Memory B cell (primary cell): ENCODE measurements at places on chromosomes 12 and 14.

- peaks cover 12% of the 10 kb centered on the region for H3K27me3 ChIP-seq
- H3K4me1 ChIP-seq, result no peaks in the 10 kb centered on the region
- no peak for DNase-seq
Observed at GRCh38 chr14:61939776-61940175, 177.6 kb downstream of the SNAPC1 start.

- no peaks in the 10 kb centered on the region for H3K4me1 ChIP-seq
- no peak for DNase-seq
- no peak overlapping the region for H3K27ac ChIP-seq
- no peak overlapping the region for H3K4me3 ChIP-seq
- no peaks in the 10 kb centered on the region for H3K36me3 ChIP-seq
Observed at GRCh38 chr14:27387463-27387862, 789.6 kb upstream of the NOVA1 start.

- no peak overlapping the region for H3K27ac ChIP-seq
- no peak overlapping the region for H3K4me3 ChIP-seq
- H3K4me1 ChIP-seq, result no peaks in the 10 kb centered on the region
- no peaks in the 10 kb centered on the region for H3K27me3 ChIP-seq
- DNase-seq, result no peak
- H3K36me3 ChIP-seq, result no peaks in the 10 kb centered on the region
Observed at GRCh38 chr14:42407153-42407552, 800.5 kb downstream of the LRFN5 start.

DNA sequence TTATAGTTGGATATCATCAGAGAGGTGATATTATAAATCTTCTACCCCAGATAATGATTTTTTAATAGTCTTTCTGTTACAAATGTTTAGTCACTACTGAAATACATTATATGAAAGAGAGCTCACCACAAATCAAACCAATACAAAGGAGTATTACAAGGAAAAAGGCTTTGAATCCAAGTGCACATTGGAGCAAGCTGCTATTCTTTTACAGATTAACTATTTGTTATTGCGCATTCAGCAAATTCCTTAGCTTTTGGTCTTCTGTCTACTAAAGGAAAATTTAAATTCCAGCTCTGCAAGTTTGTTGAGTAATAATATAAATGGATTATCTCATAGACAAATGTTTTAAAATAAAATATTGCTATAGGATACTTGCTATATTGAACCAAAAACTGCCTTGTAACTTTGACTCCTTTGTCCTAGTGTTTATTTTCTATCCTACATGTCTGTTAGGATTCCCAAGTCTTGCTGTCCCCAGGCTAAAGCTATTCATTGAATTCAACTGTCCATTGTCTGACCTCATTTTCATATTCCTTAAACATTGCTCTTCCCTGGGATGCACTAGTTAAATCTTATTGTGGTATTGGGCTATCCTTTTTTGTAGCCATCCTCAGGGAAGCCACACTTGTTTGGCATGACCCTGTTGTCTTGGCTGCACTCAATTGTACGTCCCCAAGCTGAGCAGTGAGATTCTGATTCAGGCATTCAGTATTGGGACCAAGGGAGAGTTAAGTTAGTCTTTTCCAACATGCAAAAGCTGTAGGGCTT, 41.5 kb downstream of the PDE3A start:
- H3K4me3 ChIP-seq, result no peak overlapping the region
- no peaks in the 10 kb centered on the region for H3K27me3 ChIP-seq
- no peak overlapping the region for H3K27ac ChIP-seq
- no peaks in the 10 kb centered on the region for H3K36me3 ChIP-seq
- peaks cover 6% of the 10 kb centered on the region for H3K4me1 ChIP-seq

DNA sequence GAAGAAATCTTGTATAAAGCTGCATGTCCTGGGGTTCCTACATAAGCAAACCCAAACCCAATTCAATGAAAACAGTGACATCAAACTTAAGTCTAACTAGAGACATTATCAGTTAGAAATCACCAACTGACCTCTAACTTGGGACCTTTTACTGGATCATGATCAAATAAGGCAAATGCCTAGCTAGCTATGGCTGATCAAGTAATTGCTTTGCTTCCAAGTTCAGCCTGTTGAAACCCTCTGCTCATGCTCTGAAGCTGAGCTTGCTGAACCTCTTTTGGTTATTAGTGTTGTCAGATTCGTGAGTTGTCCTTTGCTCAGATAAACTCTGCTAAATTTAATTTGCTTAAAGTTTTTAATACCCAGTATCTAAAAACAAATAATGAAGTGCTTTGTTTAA, 28.9 kb downstream of the ZDHHC17 start:
- H3K27me3 ChIP-seq, result no peaks in the 10 kb centered on the region
- DNase-seq, result no peak
- H3K4me3 ChIP-seq, result no peak overlapping the region
- peaks cover 3% of the 10 kb centered on the region for H3K36me3 ChIP-seq
- H3K4me1 ChIP-seq, result peaks cover 29% of the 10 kb centered on the region
- no peak overlapping the region for H3K27ac ChIP-seq

GRCh38 chr14:74239848-74240793, 872 bp downstream of the VSX2 start:
- H3K4me3 ChIP-seq, result peak overlapping the region; percentile 60
- H3K4me1 ChIP-seq, result peaks cover 7% of the 10 kb centered on the region
- peaks cover 43% of the 10 kb centered on the region for H3K27me3 ChIP-seq
- H3K27ac ChIP-seq, result no peak overlapping the region
- DNase-seq, result no peak

GRCh38 chr14:54132496-54132895, 175.9 kb upstream of the BMP4 start:
- H3K27ac ChIP-seq, result no peak overlapping the region
- no peaks in the 10 kb centered on the region for H3K4me1 ChIP-seq
- H3K4me3 ChIP-seq, result no peak overlapping the region
- H3K27me3 ChIP-seq, result peaks cover 5% of the 10 kb centered on the region
- no peaks in the 10 kb centered on the region for H3K36me3 ChIP-seq
- DNase-seq, result no peak

DNA sequence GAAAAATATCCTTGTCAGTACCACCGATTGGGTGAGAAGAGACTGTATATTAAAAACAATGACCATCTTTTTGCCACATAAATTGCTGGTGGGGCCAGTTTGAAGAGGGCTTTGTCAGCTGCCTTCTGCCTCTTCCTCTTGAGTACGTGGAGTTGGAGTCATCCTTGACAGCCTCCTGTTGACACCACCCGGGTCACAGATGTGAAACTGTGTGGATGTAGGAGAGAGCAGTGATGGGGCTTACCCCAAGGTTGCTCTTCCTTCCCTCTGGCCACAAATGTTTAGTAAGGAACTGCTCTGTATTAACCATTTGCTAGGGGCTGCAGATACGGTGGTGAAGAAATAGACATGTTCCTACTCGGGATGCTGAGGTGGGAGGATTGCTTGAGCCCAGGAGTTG, 12.2 kb downstream of the PTPN11 start:
- peaks cover 7% of the 10 kb centered on the region for H3K4me1 ChIP-seq
- DNase-seq, result no peak
- no peaks in the 10 kb centered on the region for H3K27me3 ChIP-seq

DNA sequence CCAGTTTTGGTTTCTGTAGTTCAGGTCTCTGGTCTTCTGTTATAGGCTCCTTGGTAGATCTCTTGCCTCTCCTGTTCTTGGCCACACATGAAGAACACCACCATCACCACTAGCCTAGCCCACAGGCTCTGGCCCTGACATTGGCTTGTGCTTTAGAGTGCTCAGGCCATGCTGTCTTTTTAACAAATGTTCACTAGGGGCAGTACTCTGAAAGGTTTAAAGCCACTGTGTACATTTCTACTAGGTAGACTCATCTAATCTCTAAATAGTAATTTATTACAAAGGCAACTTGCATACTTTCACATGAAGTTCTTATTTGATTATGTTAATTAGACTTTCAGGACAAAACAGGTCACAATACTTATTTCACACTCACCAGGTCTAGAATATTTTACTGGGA, 38.3 kb downstream of the PDE6H start:
- H3K36me3 ChIP-seq, result no peaks in the 10 kb centered on the region
- DNase-seq, result no peak
- no peak overlapping the region for H3K27ac ChIP-seq
- H3K4me3 ChIP-seq, result no peak overlapping the region
- no peaks in the 10 kb centered on the region for H3K4me1 ChIP-seq

DNA sequence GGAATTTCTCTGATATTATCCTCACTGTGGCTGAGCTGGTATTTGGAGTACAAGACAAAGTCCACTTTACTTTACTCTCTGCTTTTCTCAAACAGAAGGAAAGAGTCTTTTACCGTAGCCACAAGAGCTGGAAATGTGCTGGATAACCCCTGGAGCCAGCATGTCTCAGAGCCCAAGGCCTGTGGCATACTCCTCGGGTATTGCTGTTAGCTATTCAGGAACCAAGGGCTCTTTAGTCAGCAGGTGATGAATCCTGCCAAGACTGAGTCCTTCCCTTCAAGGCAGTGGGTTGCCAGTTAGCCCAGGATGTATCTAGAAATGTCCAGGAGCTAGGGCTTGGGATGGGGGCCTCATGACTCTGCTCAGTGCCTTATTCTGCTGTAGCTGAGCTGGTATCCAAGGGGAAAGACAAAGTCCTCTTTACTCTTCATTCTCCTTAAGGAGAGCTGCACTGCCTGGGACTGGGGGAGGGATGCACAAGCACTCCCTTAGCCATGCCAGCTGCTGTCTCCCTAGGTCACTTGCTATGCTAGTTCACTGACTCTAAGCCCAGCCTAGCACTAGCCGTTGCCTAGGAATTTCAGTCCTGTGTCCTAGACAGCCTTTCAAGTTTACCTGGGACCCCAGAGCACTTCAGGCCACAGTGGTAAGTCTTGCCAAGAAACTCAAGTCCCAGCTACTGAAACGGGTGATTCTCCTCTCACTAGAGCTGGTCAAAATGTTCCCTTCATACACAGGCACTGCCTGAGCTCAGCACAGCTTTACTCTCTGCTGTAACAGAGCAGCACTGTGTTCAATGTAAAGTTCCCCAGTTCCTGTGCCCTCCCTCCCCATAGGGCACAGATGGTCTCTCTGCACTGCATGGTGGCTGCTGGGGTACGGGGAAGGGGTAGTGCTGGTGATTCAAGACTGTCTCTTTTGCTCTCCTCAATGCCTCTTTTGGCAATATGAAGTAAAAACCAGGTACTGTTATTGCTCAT, 136.4 kb downstream of the SLC35F4 start:
- no peaks in the 10 kb centered on the region for H3K4me1 ChIP-seq
- no peak overlapping the region for H3K4me3 ChIP-seq
- no peaks in the 10 kb centered on the region for H3K27me3 ChIP-seq
- no peak overlapping the region for H3K27ac ChIP-seq
- H3K36me3 ChIP-seq, result no peaks in the 10 kb centered on the region

DNA sequence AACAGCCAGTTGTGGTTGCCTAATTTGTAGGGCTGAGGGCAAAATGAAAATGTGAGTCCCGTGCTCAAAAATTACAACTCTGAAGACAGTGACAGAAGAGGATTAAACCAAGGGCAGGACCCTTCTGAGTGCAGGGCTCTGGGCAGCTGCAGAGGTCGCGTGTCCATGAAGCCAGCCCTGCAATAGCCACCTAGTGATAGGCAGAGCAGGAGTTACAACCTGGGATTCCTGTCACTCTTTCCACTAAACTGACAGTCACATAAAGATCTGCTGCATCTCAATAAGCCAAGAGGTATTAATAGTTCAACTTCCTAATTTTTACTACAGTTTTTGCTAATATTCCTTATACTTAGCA, 94.1 kb downstream of the SLC2A13 start:
- H3K27me3 ChIP-seq, result no peaks in the 10 kb centered on the region
- H3K4me3 ChIP-seq, result peak overlapping the region; percentile 63
- H3K4me1 ChIP-seq, result peaks cover 8% of the 10 kb centered on the region

- H3K27ac ChIP-seq, result no peak overlapping the region
- H3K4me1 ChIP-seq, result no peaks in the 10 kb centered on the region
- DNase-seq, result no peak
- H3K36me3 ChIP-seq, result no peaks in the 10 kb centered on the region
Observed at GRCh38 chr12:46959502-46959901, 119.9 kb upstream of the PCED1B start.

- no peak overlapping the region for H3K4me3 ChIP-seq
- H3K27ac ChIP-seq, result no peak overlapping the region
- H3K4me1 ChIP-seq, result no peaks in the 10 kb centered on the region
- peaks cover 2% of the 10 kb centered on the region for H3K36me3 ChIP-seq
- DNase-seq, result no peak
Observed at GRCh38 chr12:96471368-96472050, 17.9 kb upstream of the CFAP54 start.

DNA sequence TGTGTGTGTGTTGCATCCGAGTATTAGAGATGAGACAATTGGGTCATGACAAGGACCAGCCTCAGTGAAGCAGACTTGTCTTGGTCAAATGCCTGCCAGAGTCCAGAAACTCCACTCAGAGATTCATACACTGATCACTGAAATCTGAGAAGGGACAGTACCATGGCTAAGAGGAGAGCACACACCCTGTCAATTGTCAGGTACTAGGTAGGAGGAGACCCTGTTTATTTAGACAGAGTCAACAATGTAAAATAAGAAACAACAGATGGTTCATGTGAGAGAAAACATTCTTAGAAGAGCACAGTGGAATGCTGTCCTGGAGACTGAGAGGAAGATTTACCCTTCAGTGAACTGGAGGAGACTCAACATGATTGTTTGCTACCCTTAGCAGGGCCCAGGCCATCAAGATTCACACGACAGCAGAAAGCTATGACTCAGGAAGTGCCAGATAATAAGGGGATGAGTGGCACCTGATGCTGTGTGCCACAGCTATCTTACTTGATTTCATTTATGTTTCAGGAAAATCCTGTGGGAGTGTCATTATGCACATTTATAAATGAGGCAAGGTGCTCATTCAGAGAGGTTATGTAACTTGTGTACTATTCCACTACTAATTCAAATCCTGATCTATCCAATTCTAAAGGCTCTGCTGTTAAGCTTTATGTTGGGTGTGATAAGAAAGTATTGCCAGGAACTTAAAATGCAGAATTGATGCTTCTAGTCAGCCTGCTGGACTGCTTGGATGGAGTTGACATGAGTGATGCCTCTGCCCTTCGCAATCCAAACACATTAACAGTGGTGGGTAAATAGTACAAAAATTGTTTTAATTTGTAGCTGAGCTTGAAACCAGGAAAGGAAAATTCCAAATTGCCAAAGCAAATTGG, 136.6 kb upstream of the NEDD1 start:
- H3K4me1 ChIP-seq, result no peaks in the 10 kb centered on the region
- H3K27ac ChIP-seq, result no peak overlapping the region
- no peak overlapping the region for H3K4me3 ChIP-seq
- DNase-seq, result no peak
- no peaks in the 10 kb centered on the region for H3K36me3 ChIP-seq
